Activated CD4-positive, alpha-beta T cell treated with anti-CD3 and anti-CD28 coated beads, Interleukin-2, amount 10 ng/mL, durations not matched to agents 7 days and 5 days (primary cell): ENCODE measurements at places on chromosomes 12 and 14. TPM values are rescaled to one million over a fixed set of nuclear protein-coding genes. Genes with fewer than 3 reads are reported as not detected.

DNA sequence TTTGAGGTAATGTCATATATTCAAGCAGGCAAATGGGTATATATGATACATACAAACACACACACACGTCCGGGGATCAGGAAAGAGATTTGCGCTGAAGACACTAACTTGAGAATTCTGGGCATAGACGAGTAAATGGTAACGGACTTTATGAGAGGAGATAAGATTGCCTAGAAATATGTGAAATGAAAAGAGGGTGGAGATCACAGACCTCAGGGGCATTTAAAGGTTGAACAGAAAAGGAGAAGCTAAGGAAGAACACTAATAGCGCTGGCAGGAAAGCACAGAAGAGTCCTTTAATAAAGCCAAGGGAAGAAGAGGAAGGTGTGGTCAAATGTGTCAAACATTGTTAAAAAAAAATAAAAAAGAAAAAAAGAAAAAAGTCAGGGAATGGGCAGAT lies 13.1 kb downstream of the CRY1 start:
- DNase-seq: no peak

GRCh38 chr14:89415159-89415558 lies 1.9 kb downstream of the FOXN3 start:
- DNase-seq: no peak

DNA sequence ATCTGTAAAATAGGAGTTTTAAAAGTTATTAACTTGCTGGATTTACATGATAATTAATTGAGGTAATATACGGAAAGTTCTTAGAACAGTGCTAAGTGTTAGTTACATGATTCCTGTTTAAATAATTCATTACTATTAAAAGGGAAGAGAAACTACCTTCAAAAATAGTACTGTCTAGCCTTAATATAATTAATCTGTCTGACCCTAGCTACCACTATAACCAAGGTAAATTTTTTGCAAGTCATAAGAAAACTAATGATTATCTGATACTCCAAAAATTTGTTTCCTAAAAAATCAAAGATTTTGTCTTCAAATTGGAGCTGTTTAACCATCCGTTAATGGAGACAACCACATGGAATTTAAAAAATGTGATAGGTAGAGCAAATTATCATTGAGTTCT lies 294.3 kb upstream of the FBXO33 start:
- no peak for DNase-seq

DNA sequence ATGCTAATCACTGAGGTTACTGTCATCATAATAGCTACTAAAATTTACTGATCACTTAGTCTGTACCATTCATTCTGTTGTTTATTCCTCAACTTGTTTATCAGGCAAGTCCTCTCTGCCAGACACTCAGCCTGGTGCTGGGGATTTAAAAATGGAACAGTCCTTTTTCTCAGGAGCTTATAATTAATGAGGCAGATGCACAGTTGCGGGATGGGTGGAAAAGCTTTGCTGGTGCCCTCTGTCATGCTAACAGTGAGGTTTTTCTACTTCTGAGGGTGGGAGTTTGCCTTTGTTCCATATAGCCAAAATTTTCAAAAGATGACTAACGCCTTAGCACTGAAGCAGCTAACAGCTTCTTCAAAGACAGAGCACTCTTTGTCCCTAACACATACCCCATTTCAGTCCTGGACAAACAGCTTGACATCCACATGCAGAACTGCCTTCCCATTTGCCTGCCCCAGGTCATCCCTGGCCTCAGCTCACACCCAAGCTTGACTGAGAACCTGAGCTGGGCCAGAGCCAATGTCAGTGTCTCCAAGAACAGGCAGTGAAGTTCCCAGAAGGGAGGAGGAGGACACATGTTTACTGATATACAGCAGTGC lies 30.8 kb upstream of the HSPB8 start:
- DNase-seq: no peak

DNA sequence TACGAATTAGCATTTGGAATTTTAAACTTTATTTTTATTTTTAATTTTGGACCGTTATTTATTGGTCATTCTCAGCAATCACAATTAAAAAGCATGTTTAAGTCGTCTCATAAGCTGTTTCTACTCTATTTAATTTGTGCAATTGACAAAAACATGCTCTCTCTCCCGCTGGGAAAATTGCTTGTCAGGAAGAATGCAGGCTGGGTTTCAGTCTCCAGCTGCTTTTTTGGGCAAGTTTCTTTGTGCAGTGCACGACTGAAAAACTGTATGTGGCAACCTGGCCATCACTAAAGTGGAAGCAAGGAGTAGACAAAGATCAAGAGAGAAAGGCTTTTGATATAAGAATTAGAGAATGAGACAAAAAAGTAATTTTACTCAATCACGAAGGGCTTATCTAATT lies 941.5 kb upstream of the MDGA2 start:
- DNase-seq: no peak

DNA sequence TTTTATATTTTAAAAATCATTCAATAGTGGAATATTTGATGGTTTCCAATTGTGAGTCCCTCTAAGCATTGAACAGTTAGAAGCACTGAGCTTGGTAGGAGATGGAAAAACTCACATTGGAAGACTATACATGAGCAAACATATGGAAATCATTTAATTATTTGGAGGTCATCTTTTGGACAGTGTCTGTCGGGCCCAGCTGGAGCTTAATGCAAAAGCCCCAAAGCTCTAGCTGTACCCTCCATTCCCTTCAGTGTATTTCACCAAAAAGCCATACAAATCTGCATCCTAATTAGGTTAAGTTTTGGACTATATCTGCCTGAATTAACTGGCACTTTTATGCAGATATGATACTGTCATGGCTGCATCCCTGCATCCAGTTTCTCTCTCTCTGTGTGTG lies 365.7 kb downstream of the FLRT2 start:
- DNase-seq: no peak

- DNase-seq: no peak
Measured at GRCh38 chr12:26156201-26156871, 31.5 kb upstream of the BHLHE41 start.

DNA sequence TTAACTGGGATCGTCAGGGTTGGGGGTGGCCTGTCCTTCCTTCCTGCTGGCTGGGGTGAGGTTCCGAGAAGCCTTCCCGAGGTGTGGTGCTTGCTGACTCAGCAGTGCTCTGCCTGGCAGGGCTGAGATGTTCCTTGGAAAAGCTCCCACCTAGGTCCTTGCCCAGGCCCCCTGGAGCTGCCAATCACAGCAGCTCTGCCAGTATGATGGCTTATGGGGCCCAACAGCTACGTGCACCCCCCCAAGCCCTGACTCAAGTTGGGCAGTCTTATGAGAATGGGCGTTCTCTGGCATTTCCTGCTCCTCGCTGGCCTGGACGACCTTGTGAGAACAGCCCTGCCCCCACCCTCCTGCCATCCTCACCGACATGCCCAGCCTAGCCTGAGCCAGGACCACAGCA lies 292.2 kb upstream of the CRY1 start:
- no peak for DNase-seq

DNA sequence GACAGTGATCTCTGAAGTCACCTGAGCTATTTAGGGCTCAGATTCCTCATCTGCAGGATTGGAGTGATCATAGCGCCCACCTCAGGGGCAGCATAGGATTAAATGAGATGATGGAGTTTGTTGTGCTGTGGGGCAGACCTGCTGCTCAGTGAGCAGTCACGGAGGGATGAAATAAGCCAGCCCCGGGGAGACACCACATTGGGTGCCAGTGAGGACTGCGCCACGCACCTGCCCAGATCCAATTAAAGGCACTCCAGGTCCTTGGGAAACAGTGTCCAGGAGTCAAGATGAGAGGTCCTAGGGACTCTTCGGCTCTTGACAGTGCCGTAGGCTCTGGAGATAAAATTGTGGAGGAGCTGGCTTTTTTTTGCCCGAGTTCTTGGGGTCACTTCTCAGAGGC lies 166.2 kb downstream of the ADGRD1 start:
- no peak for DNase-seq

DNA sequence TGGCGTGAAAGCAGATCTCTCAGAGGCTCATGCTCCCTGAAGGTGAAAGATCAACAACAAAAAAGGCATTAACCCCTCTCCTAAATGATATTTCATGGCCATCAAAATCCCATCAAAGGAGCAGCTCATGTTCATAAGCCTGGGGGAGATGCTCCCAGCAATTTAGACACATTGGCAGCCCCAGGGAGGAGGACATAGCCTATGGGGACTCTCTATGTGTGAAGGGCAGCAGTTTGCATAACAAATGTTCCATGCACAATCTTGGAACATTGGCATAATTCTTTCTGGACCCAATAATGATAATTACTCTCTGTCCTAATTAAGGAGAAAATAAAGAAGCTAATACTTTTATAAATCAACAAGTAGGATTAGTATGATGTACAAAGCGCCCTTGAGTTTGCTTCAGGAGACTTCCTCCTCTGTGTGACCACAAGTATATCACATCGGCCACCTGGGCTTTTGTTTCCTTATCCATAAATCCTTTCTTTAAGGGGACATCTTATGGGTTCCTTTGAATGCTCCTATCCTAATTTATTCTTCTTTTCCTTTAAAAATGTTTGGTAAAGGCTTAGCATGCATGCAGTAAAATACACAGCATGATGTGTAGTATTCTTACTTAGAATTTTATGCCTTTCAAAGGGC lies 161.9 kb upstream of the PLEKHG7 start:
- DNase-seq: no peak

- no peak for DNase-seq
Measured at GRCh38 chr12:79452906-79453305, 237.9 kb downstream of the PAWR start.

DNA sequence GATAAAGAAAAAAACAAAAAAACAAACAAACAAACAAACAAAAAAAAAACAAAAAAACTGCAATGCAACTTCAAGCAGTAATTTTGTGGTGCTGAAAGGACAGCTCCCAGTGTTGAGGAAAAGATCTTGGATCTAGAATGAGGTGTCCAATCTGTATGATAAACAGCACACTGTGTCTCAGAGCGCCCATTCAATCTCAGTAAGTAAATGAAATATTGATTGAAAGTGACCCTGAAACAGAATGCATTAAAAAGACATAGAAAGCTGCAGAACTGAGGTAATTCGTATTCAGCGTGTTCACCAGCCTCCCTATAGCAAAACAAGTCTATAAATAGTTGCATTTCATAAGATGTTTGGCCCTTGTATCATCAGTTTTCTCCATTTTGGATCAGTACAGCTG lies 153.0 kb downstream of the NOVA1 start:
- DNase-seq: no peak

- DNase-seq: no peak
Measured at GRCh38 chr14:100191584-100192249, 32.3 kb upstream of the DEGS2 start.

DNA sequence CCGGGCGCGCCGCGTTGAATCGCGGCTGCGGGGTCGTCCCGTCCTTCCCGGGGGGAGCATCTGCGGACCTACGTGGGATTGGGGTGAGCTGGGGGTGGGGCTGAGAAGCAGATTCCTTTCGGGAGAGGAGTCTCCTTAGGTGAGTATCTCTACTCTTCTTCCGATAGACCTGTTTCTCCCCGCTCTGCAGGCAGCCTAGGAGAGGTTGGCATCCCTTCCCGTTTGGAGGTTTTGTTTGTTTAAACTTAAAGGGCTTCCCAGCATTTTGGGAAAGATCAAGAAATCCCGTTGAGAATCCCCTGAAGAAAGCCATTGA lies 411 bp downstream of the TTLL5 start:
- DNase-seq: no peak

- DNase-seq: no peak
Measured at GRCh38 chr12:89421092-89421835, 69.0 kb upstream of the DUSP6 start.

- no peak for DNase-seq
Measured at GRCh38 chr12:71447691-71448132, 8.1 kb downstream of the LGR5 start.

DNA sequence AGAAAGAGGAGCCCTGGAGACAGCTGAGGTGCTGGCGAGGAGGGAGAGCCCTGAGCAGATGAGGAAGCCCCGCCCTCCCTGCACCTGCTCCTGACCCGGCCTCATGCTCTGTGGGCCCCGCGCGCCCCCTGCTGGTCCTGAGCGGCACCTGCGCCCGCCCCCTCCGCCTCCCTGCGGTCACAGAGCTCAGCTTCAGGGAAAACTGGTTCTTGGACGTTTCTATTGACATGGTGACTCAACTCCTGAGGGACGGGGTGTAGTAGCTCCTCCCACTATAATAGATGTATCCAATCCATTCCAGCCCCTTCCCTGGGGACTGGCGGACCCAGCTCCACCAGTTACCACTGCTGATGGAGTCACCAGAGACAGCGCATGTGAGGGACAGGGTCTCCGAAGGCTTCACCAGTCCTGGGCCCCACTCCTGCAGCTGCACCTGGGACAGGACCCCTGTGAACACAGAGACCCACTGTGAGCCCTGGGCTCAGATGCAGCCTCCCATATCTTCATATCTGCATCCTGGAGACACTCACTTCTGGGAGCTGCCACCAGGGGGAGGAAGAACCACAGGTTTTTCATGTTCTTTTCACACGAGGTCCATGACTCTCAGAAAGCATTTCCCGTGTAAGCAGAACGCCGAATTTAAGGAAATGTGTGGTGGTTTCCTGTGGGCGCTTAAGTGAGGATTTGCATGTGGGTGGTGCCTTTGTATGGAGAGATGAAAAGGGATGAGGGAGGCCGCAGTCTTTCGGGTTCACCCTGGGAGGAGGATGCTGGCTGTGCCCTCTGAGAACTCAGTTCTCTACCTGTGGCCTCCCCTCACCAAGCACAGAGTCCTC lies 1346.4 kb downstream of the TMEM121 start:
- DNase-seq: peak; percentile 79

GRCh38 chr12:117878605-117879004 lies 90.2 kb downstream of the KSR2 start:
- DNase-seq: no peak

- no peak for DNase-seq
Measured at GRCh38 chr14:61116369-61116768, 135.3 kb downstream of the SLC38A6 start.

- DNase-seq: no peak
Measured at GRCh38 chr12:72723732-72724131, 451.6 kb downstream of the TRHDE start.

GRCh38 chr12:65603438-65604351 lies 220.6 kb upstream of the HMGA2 start:
- no peak for DNase-seq

TEX22 gene
- total RNA-seq: 2.8 TPM

HPD gene
- not detected for total RNA-seq

PELI2 gene
- total RNA-seq: 2.5 TPM

TCL1A gene
- total RNA-seq: not detected

LYZ gene
- total RNA-seq: not detected

BEGAIN gene
- 0.10 TPM for total RNA-seq

KCNA5 gene
- total RNA-seq: not detected

INHBC gene
- not detected for total RNA-seq

TMEM63C gene
- total RNA-seq: 0.45 TPM

GPR65 gene
- total RNA-seq: 17.9 TPM

MYF5 gene
- total RNA-seq: not detected

A2M gene
- total RNA-seq: not detected

LRP6 gene
- total RNA-seq: 1.4 TPM

OR4K17 gene
- not detected for total RNA-seq
